Activated CD4-positive, alpha-beta T cell treated with anti-CD3 and anti-CD28 coated beads for 24 hours (primary cell): ENCODE measurements at places on chromosomes 5 and 9.

DNA sequence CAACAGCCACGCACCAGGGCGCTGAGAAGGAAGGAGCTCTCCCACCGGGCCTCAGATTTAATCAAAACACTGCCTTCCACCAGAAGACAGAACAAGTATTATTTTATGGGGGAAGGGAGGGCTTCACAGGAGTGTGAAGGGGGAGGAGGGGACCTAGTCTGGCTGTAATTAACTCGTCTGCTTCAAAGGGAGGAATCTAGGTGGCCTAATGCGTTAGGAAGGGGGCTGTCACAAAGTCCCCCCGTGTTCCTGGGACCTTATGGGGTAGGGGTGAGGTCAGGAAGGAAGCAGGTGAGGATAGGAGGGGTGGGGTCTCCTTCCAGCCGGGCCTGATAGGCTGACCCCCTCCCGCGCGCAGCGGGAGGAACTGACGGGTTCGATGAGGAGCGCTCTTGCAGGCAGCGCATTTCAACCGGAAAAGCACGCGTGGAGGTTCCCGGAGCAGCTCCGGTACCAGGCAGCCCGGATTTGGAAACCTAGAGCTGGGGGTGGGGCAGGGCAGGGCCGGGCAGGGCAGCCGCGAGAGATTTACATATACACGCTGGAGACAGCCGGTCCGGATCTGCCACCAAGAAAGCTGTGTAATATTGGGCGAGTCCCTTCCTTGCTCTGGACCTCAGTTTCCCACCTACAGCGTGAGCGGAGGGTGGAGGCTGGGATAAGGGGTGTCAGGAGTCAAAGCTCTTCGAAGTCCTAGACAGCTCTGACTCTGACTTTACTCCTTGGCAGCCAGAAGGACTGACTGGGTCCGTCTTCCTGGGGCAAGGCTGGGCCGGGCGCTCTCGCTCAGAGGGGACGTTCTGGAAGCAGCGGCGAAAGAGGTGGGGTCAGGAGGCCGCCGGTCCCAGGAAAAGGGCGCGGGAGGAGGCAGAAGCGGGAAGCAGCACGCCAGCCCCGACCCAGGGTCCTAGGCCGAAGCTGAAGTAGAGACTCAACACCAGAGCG lies 1.8 kb downstream of the SHB start:
- no peak for DNase-seq

DNA sequence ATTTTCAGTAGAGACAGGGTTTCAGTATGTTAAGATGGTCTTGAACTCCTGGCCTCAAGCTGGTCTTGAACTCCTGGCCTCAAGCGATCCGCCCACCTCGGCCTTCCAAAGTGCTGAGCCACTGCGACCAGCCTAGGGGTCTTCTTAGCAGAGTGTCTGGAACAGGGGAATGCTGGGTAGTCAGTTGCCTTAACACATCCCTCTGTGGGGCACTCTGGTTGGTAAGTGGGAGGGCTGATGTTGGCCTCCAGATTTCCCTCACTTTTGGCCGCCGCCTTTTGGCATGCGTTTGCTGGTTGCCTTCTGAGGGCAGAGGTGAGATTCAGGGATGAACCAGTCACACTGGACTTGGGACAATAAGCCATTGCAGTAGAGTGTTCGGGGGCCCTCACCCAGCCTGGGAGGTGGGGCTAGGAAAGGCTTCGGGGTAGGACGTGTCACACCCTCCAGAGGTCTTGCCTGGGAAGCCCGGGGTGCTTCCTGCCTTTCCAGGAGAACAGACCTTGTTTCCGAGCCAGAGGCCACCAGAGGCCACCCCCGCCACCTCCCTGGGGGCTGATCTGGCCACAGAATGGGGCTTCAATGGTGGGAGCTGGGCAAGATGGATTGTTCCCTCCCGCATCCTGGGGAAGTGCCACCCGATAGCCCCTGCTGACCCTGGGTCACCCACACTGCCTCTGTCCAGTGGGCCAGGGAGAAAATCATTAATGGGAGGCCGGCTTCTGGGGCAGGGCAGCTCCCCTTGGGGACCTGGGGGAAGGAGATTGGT lies 13.3 kb downstream of the FGF18 start:
- DNase-seq: no peak

- no peak for DNase-seq
These were observed 100.2 kb downstream of the NXNL2 start for GRCh38 chr9:88635151-88635550.

DNA sequence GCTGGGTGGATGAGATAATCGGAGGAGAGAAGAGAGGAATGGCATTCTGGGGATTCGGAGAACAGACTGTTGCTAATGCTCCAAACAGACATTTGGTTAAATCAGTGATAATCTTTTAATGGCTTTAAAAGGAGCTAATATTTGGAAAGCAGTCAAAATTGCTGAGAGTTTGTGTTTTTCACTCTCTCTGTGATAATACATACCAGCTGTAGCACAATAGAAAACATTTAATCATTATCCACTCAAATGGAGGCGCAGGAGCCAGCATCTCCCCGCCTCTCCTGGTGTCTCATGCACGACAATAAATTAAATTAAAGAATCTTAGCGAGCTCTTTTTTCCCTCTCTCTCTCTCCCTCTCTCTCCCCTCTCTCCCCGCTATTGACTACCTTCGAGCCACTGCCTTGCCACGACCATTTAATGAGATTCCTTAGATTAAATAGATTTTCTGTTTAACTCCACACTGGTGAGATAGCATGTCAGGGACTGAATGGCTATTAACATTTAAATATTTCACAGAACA lies 268.6 kb upstream of the MVB12B start:
- no peak for DNase-seq

DNA sequence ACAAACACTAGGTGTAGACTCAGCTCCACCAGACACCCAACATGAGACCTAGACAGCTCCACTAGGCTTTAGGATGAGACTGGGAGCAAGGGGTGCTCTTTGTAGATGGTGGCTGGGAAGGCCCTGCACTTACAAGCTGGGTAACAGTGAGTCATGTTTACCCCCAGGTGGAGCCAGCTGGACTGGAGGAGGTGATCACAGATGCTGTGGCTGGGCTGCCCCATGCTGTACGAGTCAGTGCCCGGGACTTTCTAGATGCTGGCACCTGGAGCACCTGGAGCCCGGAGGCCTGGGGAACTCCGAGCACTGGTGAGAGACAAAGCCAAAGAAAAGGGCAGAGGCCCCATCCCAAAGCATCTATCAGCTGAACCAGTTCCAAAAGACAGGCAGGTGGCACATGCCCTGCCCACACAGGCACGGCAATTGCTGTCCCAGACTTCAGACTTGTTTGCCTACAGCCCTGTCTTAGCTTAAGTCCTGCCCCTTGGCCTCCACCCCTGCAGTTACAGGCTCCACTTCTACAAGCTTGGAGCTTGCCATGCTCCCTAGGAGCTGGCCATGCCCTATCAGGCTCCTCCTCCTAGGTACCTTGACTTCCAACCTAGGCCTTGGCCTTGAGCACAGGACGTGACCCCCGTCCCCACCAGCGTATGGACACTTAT lies 2.7 kb downstream of the CCL27 start:
- DNase-seq: no peak
